Esophagus mucosa (tissue), 1 donor: ENCODE measurements at places on chromosomes 2 and 18. TPM values are rescaled to one million over a fixed set of nuclear protein-coding genes. Genes with fewer than 3 reads are reported as not detected.

IGFBP5 gene
- 34.9 TPM for total RNA-seq

MAL gene
- 382 TPM for total RNA-seq

RRM2 gene
- 66.4 TPM for total RNA-seq

AOX1 gene
- 5.2 TPM for total RNA-seq

DCDC2C gene
- not detected for total RNA-seq

FAM228B gene
- 5.7 TPM for total RNA-seq

ANTXR1 gene
- 13.9 TPM for total RNA-seq

CRYGD gene
- total RNA-seq = not detected

RIOK3 gene
- total RNA-seq = 119 TPM

OSR1 gene
- total RNA-seq = 0.96 TPM

SAG gene
- not detected for total RNA-seq

MOGAT1 gene
- not detected for total RNA-seq

KIF1A gene
- total RNA-seq = 0.12 TPM

TNS1 gene
- 27.7 TPM for total RNA-seq

LYG2 gene
- total RNA-seq = not detected

ASXL2 gene
- total RNA-seq = 21.4 TPM

PROKR1 gene
- not detected for total RNA-seq

SCN7A gene
- 0.48 TPM for total RNA-seq

GPR75 gene
- total RNA-seq = 1.5 TPM

WDR75 gene
- 24.3 TPM for total RNA-seq

IWS1 gene
- total RNA-seq = 17.7 TPM

ERBB4 gene
- 0.12 TPM for total RNA-seq

NTSR2 gene
- total RNA-seq = not detected

C1GALT1C1L gene
- total RNA-seq = 0.16 TPM

PCARE gene
- 0.08 TPM for total RNA-seq

SOX11 gene
- not detected for total RNA-seq

ALPG gene
- total RNA-seq = not detected

FOXD4L1 gene
- 0.16 TPM for total RNA-seq

ABCB11 gene
- total RNA-seq = not detected

TBR1 gene
- not detected for total RNA-seq
